ENCODE measurements at places on chromosomes 7 and 10.

DNA sequence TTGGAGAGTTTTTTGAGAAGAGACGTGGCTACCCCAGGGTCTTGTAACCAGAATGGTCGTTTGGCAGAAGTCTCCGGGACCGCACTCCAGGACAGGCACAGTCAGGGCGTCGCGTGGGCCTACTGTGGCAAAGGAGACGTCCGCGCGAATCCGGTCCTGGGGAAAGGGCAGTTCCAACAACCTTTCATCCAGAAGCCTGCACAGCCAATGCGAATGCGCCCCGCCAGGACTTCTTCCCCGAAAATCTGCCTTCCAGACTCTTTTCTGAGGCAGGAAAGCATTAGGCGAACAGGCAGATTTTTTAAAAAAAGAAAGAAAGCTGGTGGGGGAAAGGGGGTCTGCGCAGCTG is 2.0 kb downstream of the HPSE2 start:
- no peak for DNase-seq

- no peak for DNase-seq
Measured at GRCh38 chr10:5567477-5567876, 42.7 kb downstream of the CALML3 start.

- no peak for DNase-seq
Measured at GRCh38 chr10:70109064-70109729, 23.4 kb downstream of the AIFM2 start.

DNA sequence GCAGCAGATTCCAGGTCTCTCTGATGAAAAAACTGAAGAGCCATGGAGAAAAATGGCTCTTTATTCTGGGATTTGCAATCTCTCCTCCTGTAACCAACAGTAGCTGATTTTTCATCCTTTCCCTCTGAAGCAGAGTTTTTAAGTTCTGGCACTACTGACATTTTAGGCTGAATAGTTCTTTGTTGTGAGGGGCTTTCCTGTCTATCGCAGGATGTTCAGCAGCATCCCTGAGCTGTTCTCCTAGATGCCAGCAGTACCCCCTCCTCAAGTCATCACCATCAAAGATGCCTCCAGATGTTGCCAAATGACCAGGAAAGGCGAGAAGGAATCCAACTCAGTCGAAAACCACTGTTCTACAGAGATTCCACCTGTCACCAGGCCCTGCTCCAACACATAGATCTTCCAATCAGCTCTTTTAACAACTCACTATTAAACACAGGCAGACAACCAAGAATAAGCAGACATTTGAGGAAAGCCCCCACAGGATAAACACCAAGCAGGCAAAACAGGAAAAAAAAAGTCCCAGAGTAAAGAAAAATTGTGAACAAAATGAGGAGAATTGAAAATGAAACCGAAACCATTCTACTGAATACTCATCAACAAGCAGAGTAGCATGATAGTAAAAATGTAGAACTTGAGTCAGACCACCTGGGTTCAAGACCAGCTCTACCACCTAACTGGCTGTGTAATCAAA is 124.8 kb downstream of the MPP7 start:
- no peak for DNase-seq

GRCh38 chr7:123823898-123824753 is 20.8 kb upstream of the HYAL4 start:
- no peak for DNase-seq

- DNase-seq, result no peak
Measured at GRCh38 chr10:114550756-114551635, 107.1 kb downstream of the ABLIM1 start.

- DNase-seq, result no peak
Measured at GRCh38 chr10:69873135-69873639, 71.5 kb downstream of the COL13A1 start.

DNA sequence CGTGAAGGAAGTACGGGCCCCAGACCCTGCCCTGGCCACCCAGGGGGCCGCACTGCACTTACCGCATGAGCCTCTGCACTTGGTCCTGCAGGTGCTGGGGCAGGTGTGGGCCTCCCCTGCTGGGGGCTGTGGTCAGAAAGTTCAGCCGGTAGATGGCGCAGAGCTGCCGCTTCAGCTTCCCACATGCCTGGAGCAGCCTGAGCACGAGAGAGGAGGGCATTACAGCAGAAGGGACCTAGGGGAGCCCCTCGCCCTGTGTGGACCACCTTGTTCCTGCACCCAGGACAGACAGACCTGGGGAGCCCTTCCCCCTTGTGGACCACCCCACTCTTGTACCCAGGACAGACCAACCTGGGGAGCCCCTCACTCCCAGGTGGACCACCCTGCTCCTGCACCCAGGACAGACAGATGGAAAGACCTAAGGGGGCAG is 8.7 kb upstream of the PYROXD2 start:
- DNase-seq, result no peak

GRCh38 chr7:54678763-54679489 is 80.1 kb downstream of the SEC61G start:
- DNase-seq, result no peak

DNA sequence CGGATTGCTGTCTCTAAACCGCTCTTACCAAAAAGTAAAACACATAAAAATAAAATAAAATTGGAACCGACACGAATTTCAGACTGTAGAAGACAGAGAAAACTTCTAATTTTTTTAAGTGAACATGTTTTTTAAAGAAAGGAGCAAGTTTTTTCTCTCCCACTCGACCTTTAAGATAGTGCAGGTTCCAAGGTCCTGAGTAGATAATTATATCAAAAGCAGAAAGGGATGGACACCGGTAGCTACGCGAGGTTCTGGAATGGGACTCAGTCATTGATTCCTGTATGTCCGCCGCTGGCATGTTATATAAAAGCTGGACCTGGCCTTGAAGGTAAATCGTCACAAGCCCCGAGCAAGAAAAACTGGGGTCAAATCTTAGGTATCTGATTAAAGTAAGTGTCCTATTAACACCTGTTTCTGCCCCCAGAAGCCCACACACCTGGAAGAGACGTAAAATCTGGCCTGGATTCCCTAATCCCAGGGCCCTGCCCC is 462 bp upstream of the CISD1 start:
- no peak for DNase-seq

- no peak for DNase-seq
Measured at GRCh38 chr10:19795684-19796083, 20.5 kb upstream of the PLXDC2 start.

- DNase-seq, result no peak
Measured at GRCh38 chr7:106329408-106329807, 44.6 kb upstream of the NAMPT start.

GRCh38 chr7:100599911-100600729 is 2.0 kb upstream of the PCOLCE start:
- no peak for DNase-seq

DNA sequence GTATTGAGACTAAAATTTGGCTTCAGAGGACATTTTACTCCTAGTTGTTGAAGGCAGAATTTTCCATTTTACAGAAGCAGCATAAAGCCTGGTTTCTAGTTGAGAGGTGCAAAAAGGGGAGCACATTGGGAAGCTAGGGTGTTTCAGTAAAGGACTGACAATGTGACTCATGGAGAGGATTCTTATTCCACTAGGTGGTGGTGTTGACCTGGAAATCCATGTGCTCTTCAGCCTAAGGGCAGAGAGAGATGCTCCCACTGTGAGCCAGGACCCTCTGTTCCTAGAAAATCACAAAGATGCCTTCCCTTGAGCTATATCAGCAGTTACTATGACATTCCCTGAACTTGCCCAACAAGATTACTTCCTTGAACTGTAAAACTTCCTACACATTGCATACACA is 687.8 kb downstream of the IPMK start:
- DNase-seq, result no peak

DNA sequence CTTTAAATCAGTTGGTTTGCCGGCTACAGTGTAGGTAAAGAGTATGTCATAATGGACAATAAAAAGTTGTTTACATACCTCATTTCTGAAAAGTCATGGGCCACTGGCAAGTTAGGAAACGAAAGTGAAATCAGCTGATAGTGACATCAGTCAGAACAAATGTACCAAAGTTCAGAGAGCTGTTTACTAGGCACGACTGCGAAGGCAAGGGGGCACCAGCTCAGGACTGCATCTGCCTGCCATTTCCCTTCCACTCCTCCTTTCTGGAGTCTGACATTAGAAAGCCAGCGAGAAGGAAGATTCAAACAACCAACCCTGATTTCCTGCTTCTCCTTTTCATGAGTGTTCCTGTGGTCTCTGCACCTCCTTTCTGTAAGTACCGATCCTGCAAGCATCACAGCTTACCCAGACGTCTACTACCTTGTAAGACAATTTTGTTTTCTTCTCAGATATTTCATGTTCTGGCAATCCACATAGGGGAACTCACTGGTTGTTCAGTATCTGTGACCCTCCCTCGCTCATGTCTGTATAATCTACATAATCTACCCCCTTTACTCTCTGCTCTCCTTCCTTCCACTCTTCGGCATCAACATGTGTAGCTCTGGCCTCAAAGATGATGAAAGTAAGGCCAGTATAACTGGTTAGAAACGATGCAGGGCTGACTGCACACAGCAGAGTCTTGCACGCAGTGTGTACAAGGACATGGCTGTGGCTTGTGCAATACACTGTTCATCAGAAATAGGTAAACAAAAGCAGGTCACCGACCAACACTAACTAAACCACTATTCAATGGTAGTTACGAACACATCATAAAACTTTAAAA is at the start of gene TMEM140:
Gene TMEM140, plus strand, starts transcription at position 174 of the 823 bp plus-strand sequence. CDS start 16,370 bp downstream, outside the sequence.
- DNase-seq, result peak; percentile 27

GRCh38 chr10:14688606-14689005 is 86.1 kb downstream of the FAM107B start:
- DNase-seq, result no peak

DNA sequence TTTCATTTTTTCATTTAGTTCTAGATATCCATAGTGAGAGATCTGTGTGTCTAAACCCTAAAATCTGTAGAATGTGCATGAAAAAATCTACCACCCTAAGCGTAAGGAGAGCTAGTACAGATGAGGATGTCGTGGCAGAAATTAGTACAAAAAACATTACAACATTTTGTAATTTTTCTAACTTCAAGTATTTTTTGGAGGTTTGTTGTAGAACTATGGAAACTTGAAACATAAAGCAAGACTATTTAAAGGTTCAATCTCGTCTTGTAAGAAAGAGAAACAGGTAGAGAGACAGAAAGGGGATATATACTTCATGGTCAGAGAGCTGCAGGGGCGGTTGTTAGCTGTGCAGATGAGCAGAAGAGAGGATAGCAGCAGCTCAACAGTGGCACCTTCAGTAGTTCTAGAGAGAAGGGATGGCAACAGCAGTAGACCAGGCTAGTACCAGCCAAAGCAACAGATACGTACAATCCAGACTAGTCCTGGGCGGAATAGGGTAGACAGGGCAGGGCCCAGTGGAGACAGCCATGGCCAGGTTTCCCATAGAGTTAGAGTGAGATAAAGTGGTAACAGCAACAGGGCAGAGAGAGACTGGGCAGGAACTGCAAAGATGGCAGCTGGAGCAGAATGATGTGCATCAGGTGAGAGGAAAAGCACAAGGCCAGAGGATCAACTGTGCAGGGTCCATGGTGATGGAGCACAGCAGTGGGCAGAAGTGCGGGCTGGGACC is 145.2 kb downstream of the FRMD4A start:
- DNase-seq, result peak; percentile 34

GRCh38 chr10:4733150-4733842 is 92.7 kb upstream of the AKR1E2 start:
- DNase-seq, result no peak

- no peak for DNase-seq
Measured at GRCh38 chr7:40457776-40458480, 323.1 kb downstream of the SUGCT start.

DNA sequence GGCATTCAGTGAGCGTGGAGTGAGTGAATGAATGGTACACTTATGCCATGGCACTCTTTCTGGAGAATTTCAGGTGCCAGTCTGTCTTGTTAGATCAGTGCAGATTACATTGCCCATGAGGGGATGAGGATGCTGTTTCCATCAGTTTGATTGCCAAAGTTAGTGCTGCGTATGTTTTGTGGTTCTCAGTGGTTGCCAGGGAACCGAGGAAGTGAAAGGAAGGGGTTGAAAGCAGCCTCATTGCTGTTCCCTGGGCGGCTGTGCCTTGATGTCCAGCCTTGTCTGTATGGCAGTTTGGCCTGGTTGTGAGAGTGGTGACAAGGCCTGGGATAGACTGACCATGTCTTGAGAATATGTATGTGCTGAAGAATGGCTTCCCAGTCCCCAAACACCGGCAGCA is 30.2 kb downstream of the WBP1L start:
- no peak for DNase-seq

DNA sequence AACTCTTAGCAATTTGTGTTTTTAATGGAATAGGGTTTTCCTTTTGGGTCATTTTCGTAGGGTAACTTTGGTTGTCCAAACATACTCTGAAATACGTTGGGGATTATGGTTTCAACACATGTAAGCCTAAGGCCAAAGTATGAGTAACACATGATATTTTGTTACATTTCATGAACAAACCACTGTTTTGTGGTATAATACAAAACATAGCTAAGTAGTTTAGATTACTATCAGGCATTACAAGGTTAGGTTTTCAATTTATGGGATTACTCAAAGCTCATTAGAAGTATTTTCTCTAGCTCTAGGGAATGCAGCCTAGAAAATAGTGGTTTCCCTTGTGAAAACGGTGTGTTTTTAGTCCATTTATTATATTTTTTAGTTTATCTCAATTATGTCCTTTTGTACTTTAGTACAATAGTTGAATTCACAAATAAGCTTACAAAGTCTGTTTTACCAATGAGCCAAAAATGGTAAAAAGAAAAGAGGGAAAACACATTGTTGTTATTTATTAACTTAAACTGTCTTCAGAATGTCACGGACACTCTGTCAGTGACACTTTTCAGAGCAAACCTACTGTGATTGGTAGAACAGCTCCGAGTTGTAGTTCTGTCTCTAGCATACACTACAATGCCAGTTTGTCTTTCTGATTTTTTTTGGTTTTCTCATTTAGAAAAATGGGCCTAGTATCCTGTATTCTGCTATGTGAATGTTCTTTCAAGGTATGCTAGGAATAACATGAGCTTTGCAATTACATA is 473.7 kb downstream of the SUGCT start:
- no peak for DNase-seq

DNA sequence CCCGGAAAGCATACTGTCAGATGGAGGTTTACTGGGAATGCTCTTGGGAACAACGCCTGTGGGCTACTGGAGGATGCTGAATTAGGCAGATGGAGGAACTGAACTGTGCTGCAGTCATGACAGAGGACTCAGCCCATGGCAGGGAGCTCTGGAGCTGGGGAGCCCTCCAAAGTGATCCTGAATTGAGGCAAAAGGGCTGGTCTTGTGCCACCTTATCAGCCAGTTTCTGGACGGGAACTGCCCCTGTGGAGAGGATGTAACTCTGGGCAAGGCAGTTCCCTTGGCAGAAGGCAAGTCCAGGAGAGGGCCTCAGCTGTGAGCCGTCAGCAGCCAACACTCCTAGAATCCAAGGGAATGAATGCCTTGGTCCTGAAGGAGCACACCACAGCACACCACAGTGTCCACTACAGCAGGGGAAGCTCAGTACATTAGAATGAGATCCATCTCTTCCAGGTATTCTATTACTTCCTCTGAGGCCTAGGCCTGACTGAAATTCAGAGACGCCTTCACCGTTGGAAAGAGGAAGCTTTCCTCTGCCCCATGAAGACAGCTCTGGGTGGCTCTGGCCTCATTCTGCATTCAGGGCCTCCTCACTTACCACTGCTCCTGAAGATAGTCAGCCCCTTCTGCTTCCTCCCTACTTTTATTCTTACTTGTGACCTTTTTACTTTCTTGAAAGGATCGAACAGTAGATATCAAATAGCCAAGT is 139.6 kb upstream of the GPR26 start:
- DNase-seq, result no peak

Data from T follicular helper cell (primary cell).